ENCODE measurements at places on chromosomes 6 and 20. TPM values are rescaled to one million over a fixed set of nuclear protein-coding genes. Genes with fewer than 3 reads are reported as not detected.

Gene CAP2
- 15.2 TPM for total RNA-seq

Gene F13A1
- total RNA-seq: not detected

Gene MCM9
- 4.8 TPM for total RNA-seq

Gene TEAD3
- 4.1 TPM for total RNA-seq

Gene GLP1R
- total RNA-seq: not detected

Gene MYLK2
- total RNA-seq: 0.35 TPM

Gene KPNA5
- 2.1 TPM for total RNA-seq

Gene SYNGAP1
- total RNA-seq: 3.5 TPM
